ENCODE measurements at places on chromosomes 4 and X. TPM values are rescaled to one million over a fixed set of nuclear protein-coding genes. Genes with fewer than 3 reads are reported as not detected.

Gene ZNF81
- total RNA-seq: 4.3 TPM

Gene TLR1
- 0.67 TPM for total RNA-seq

Gene PDZD4
- 3.8 TPM for total RNA-seq

Gene MAGEE2
- not detected for total RNA-seq

Gene LYAR
- 41.1 TPM for total RNA-seq

Gene MAGEA1
- not detected for total RNA-seq

Gene CSAG3
- total RNA-seq: not detected

Gene PNCK
- total RNA-seq: 0.16 TPM

Gene TBC1D9
- total RNA-seq: 8.4 TPM

Gene CYBB
- 0.10 TPM for total RNA-seq

Gene NHSL2
- 0.32 TPM for total RNA-seq

Gene MAGEB17
- total RNA-seq: not detected

Gene PPEF2
- 0.46 TPM for total RNA-seq

Gene CT47B1
- total RNA-seq: not detected

Gene PPP1R2C
- total RNA-seq: not detected

Gene CEP135
- total RNA-seq: 5.7 TPM

Gene MAP9
- 2.2 TPM for total RNA-seq

Gene FRAS1
- total RNA-seq: 1.5 TPM

Gene SPARCL1
- total RNA-seq: not detected

Gene DCUN1D4
- total RNA-seq: 15.1 TPM

Gene PDS5A
- 15.7 TPM for total RNA-seq

Gene MMRN1
- total RNA-seq: not detected

Gene JAKMIP1
- total RNA-seq: not detected

Gene DOK7
- total RNA-seq: 0.75 TPM

Gene COX7B
- 698 TPM for total RNA-seq

Gene LDB2
- total RNA-seq: not detected

Gene SCML1
- 7.3 TPM for total RNA-seq

Gene IL13RA1
- 55.3 TPM for total RNA-seq

Gene GPR78
- total RNA-seq: not detected

Gene FGD1
- 7.9 TPM for total RNA-seq

Gene C4orf36
- total RNA-seq: 2.5 TPM

Gene TLR3
- 0.25 TPM for total RNA-seq

Gene MCTS1
- total RNA-seq: 90.8 TPM

Gene EREG
- total RNA-seq: 53.5 TPM

Gene BEX1
- total RNA-seq: not detected

Gene ARSD
- 11.9 TPM for total RNA-seq

Gene MTNR1A
- total RNA-seq: 0.64 TPM

Gene PLCXD1
- total RNA-seq: 33.6 TPM

Gene BEX2
- total RNA-seq: 12.9 TPM

Gene WDR17
- total RNA-seq: 2.0 TPM

Gene TBC1D8B
- total RNA-seq: 1.5 TPM

Gene SOWAHB
- total RNA-seq: 0.06 TPM

Gene NPFFR2
- not detected for total RNA-seq

Gene PWWP3B
- total RNA-seq: not detected

Gene NWD2
- total RNA-seq: not detected

Gene GPR82
- total RNA-seq: not detected

Gene TSPAN7
- 2.9 TPM for total RNA-seq

Gene PDLIM5
- total RNA-seq: 27.2 TPM

Gene FAAH2
- not detected for total RNA-seq

Gene AGTR2
- total RNA-seq: not detected

Gene DCX
- not detected for total RNA-seq

Gene SMR3B
- not detected for total RNA-seq

Gene BTK
- 0.08 TPM for total RNA-seq

Gene CXCL11
- not detected for total RNA-seq

Gene CXCL1
- total RNA-seq: 11.7 TPM

Gene STPG2
- total RNA-seq: not detected

Gene FHIP1A
- 0.17 TPM for total RNA-seq

All from A549 treated with RU486 at 1 μM for 4 hours (cell line).